ENCODE measurements at places on chromosomes 6 and 20.
A peak's percentile ranks its signal among the peaks of the same experiment; 100 is the strongest.

DNA sequence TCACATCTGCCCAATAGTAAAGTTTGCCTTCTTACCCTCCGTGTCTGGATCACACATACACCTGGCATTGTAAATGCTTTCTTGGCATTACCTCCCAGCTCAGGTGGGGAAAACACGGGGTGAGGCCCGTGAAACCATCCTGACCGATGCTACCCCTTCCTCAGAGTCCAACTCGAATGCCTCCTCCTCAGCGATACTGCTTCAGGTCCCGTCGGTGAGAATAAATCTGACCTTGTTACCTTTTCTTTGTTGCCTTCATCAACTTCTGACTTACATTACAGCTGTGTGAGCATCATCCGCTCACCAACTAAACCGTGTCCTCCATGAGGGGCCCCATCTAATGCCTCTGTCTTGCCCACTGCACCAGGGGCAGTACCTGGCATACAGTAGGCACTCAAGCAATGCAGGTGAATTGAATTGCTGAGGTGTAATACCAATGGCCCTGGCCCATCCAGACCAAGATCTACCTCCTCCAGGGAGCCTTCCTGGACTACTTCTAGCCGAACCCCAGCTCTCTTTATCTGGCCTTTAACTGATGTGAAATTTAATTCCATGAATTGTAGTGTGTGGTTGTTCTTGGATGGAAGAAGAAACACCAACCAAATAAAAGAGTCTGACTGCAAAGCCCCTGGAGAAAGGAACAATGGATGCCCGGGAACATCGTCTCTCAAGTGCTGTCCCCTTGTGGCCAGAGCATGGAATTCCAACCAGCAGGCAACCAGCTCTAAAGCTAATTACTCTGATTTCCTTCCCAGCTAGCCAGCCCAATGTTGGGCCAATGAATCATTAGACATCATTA lies 141.5 kb downstream of the ANKRD60 start:
- no peak for DNase-seq

GRCh38 chr20:10536531-10536930 lies 101.4 kb downstream of the SLX4IP start:
- no peak for DNase-seq

- no peak for DNase-seq
These were observed 18.3 kb upstream of the ADRM1 start for GRCh38 chr20:62284448-62284847.

- DNase-seq, result peak; percentile 11
These were observed 742 bp downstream of the TBCC start for GRCh38 chr6:42745083-42745639.

DNA sequence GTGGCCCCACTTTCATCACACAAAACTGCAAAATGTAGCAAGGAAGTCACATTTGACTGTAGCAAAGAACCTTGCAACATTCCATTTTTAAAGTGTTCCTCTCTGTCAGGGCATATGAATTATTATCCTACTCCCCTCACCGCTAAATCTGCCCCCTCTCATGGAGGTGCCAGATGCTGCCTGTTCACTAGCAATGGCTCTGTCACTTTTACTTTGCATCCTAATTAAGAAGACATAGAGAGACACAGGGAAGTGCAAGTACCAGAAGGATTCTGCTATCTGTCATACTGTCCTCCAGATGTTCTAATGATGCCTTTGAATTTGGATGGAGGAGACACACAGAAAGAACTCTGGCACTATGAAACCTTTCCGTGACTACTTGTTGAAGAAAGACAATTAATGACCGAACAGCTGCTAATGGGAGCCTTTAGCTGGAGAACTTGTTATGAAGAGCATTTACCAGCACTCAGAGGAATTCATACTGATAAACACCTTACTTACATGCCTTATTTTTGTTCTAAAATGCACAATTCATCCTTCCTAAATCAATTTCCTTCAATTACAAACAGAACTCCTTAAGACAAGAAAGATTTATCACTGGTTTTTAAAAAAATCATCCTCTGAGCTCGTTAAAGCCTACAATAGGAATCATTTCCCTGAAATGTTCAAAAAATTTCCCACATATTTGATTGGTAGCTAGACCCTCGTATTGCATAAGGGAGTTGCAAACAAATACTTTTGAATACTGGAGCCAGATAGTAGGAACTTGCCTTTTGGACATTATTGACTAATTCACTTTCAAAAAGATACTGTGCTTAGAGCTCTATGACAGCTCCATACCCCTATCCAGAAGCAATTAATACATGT lies 292.6 kb downstream of the UBE3D start:
- DNase-seq, result no peak

- peak; percentile 9 for DNase-seq
These were observed 68.8 kb downstream of the CDC5L start for GRCh38 chr6:44456070-44456965.

DNA sequence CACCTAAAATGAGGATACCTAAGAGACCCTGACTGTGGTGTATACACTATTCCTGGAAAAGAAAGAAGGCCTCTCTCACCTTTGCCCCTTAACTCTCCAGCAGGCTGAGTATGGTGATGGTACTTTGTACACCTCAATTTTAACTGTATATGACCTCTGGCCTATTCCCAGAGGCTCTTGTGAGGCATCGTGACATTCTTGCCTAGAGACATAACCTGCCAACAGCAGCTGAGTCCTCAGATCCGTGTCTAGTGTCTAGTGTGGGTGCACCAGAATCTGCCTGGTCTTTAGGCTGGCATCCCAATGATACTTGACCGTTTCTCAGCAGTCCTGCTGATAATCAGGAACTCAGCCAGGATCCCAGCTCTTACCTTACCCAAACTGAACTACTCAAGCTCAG lies 20.0 kb downstream of the TP53INP2 start:
- no peak for DNase-seq

DNA sequence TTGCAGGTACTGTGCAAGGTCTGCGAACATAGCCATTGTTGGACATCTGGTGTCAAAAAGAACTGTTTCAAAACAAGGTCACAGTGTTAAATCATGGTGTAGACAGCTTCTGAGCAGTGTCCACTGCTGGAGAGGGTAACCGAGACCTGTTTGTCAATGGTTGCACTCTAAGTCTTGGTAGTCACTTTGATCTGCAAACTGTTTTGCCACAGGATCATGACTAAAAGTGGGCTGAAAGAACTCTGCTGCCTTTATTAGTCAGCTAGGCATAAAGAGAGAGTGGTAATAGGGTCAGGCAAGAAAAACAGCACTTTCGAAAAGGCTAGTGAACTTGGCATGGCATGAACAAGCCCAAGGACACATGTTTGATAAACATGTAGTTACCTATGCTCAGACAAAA lies 552.3 kb upstream of the CITED2 start:
- no peak for DNase-seq

- DNase-seq, result no peak
These were observed 206.5 kb downstream of the DOK5 start for GRCh38 chr20:54681869-54682268.
